ENCODE measurements at places on chromosomes 7 and 10.
A peak's percentile ranks its signal among the peaks of the same experiment; 100 is the strongest.

GRCh38 chr7:39414224-39415035 is 151.8 kb upstream of the YAE1 start:
- DNase-seq, result peak; percentile 75

- DNase-seq, result no peak
Observed at GRCh38 chr10:132418527-132419416, 21.8 kb downstream of the PWWP2B start.

DNA sequence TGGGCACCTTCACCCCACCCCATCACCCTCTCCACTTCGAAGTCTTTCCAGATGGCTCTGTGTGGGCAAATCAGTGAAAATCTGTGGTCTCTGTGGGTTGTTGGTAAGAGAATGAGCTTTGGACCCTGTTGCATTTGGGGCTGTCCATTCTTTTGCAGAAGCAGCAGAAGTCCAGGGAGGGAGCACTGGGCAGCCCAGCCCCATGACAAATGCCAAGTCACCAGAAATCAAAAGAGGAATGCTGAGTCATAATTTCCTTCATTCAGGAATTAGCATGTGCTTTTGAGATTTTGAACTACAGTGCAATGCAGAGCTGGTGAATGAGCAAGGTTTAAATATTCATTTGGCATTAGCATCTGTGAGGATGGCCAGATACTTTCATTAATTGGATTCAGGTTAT is 556.2 kb downstream of the LRMDA start:
- no peak for DNase-seq

DNA sequence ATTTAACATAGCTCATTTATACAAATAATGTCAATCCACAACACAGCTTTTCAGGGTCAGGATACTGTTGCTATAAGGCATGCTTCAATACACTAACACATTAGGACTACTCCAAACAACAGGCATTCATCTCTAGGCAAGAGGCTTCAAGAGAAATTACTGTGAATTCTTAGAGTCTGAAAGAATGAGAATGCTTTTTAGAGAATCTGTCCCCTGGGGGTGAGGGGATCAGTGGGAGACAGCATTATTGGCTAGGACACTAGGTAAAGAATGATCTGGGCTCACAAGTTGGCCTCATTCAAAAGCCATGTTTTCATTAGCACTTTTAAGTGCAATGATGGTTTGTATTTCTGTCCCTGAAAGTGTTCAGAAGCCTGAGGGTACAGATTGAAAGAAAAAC is 132.6 kb downstream of the SEMA3D start:
- DNase-seq, result no peak

DNA sequence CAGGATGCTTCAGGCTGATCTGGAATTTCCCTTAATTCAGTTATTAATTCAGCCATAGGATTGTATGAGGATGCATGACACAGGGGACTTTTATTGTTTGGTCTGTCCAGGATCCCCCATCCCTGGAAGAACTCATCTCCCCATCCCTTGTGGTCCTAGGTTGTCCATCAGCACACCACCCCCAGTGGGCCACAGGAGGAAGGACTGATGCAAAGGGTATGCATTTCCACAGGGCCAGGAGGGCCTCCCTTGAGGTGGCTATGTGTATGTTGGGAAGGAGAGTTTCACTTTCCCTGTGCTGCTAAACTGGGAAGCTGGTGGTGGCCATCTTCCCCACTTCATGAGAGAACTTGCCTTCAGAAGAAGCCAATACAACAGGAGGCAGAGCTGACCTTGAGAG is 44.6 kb upstream of the GRB10 start:
- no peak for DNase-seq

- no peak for DNase-seq
Observed at GRCh38 chr7:30698481-30698880, 16.2 kb upstream of the CRHR2 start.

DNA sequence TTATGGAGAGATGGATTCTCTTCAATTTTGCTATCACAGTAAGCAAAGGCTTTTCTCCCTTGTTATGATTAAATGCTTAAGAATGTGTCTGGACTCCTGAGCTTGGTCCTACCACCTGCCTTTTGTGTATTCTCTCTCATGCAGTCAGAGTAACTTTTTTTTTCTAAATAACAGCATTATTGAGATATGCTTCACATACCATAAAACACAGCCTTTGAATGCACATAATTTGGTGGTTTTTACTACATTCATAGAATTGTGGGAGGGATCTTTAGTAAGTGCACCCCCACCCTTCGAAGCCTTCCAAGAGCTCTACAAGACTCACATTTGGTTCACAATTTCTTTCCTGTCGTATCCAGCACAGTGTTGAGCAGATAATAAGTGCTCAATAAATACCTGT is 175.5 kb downstream of the ADAM12 start:
- DNase-seq, result no peak

GRCh38 chr10:43355749-43356371 is 15.6 kb upstream of the FXYD4 start:
- no peak for DNase-seq

- no peak for DNase-seq
Observed at GRCh38 chr10:49296836-49297235, 2.1 kb upstream of the C10orf71 start.

- DNase-seq, result no peak
Observed at GRCh38 chr7:14407246-14408015, 418.0 kb upstream of the ETV1 start.

All from MM.1S (cell line).